Astrocyte (in vitro differentiated cells and primary cell): ENCODE measurements at places on chromosomes 6 and 20. TPM values are rescaled to one million over a fixed set of nuclear protein-coding genes. Genes with fewer than 3 reads are reported as not detected.
A peak's percentile ranks its signal among the peaks of the same experiment; 100 is the strongest.

DNA sequence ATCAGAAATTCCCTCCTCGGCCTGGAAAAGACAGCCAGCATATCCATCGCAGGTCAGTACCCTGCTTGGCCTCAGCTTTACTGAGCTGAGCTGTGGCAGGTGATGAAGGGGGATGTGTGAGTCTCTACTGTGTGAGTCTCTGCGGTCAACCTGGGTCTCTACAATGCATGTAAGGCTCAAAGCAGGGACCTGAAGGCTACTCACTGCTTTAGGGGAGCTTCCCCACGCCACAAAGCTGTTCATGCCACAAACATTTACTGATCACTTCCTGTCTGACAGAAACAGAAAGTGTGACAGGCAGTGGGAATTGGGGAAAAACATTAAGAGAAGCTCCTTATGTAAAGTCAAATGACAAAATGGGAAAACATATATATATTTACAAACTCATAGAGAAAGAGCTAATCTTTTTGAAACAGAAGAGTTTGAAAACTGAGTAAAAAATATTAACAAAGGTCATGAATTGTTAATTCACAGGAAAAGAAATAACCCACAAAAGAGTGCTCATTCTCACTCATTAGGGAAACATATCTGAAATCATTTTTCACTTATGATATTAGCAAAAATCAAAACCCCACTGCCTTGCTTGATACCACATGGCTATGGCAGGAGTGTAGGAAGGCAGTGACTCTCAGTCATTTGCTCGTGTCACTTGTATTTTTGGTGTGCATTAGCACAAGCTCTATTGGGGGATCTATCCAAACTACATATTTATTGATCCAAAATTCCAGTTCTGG, 5.8 kb downstream of the BTN3A3 start:
- no peaks in the 10 kb centered on the region for H3K36me3 ChIP-seq
- peaks cover 1% of the 10 kb centered on the region for H3K4me1 ChIP-seq
- no peaks in the 10 kb centered on the region for H3K27me3 ChIP-seq
- DNase-seq = no peak
- H3K4me3 ChIP-seq = no peak overlapping the region
- H3K27ac ChIP-seq = no peak overlapping the region

DNA sequence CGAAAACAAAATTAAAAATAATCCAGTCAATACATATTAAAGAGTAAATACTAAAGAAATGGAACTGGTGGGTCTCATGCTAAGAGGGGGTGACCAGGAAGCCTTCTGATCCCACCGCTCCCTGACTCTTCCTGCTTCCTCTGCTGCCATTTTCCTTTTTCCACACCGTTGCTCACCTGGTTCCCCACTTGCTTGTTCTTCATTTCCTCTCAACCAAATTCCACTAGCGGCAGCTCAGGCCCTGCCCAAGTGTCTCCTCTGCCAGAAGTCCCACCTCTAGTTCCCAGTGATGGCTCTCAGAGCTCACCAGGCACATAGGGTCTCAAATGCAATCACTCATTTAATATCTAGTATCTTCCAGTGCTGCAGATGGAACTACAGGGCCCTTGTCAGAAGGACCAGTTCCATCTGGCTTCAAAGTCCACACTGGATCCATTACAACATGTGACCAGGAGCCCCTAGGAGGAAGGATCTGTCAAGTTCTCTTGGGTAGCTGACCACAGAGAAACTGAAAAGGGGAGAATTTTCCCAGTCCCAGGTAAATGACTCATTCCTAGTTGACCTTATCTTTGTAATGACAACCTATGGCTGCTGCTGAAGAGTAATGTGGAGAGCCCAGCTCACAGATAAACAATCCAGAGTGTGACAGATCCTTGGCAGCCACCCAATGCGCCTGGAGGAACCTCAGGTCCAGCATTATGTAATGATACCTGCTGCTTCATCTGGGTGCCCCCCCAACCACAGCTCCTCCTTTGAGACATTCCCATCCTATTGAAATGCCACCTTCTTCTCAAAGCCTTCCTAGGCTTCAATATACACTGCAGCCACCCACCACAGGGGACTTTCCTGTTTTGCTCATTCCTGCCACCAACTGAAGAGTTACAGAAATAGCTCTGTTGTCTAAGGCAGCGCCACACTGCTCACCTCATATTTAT, 38.2 kb downstream of the ELMO2 start:
- H3K4me3 ChIP-seq = no peak overlapping the region
- DNase-seq = peak; percentile 17
- H3K4me1 ChIP-seq = peaks cover 22% of the 10 kb centered on the region
- H3K27ac ChIP-seq = no peak overlapping the region

Gene TTBK1
- 0.14 TPM in 1 of 2 replicates, not detected in the other for total RNA-seq

Gene ZBP1
- total RNA-seq = not detected in 2 replicates

GRCh38 chr6:2881423-2881822, 21.7 kb downstream of the SERPINB9 start:
- H3K4me1 ChIP-seq = peaks cover 16% of the 10 kb centered on the region
- no peak overlapping the region for H3K27ac ChIP-seq
- DNase-seq = no peak

DNA sequence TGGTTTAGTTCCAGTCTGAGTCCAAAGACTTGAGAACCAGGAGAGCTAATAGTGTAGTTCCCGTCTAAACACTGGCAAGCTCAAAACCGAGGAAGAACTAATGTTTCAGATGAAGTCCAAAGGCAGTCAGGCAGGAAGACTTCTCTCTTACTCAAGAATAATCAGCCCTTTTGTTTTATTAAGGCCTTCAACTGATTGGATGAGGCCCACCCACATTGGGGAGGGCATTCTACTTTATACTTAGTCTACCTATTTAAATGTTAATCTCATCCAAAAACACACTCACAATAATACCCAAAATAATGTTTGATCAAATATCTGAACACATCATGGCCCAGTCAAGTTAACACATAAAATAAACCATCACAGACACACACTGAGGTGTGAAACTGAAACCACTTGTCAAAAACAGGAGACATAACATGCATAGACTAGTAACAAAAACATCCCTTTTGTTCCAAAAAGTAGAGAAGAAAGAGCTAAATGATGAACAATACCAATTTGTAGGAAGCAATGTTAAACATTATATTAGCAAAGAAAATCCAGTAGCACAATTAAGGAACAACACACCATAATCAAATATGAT, 50.2 kb upstream of the SENP6 start:
- H3K4me3 ChIP-seq = no peak overlapping the region
- no peaks in the 10 kb centered on the region for H3K36me3 ChIP-seq
- H3K27me3 ChIP-seq = no peaks in the 10 kb centered on the region
- H3K4me1 ChIP-seq = no peaks in the 10 kb centered on the region
- H3K27ac ChIP-seq = no peak overlapping the region
- DNase-seq = no peak

Gene ZGPAT
- 24.8 and 25.5 TPM in 2 replicates for total RNA-seq

GRCh38 chr20:48180618-48181017, 395.3 kb upstream of the SULF2 start:
- H3K4me1 ChIP-seq = peaks cover 20% of the 10 kb centered on the region
- peak overlapping the region; percentile 60 for H3K27ac ChIP-seq
